ENCODE measurements at places on chromosomes 5 and 9. TPM values are rescaled to one million over a fixed set of nuclear protein-coding genes. Genes with fewer than 3 reads are reported as not detected.

DNA sequence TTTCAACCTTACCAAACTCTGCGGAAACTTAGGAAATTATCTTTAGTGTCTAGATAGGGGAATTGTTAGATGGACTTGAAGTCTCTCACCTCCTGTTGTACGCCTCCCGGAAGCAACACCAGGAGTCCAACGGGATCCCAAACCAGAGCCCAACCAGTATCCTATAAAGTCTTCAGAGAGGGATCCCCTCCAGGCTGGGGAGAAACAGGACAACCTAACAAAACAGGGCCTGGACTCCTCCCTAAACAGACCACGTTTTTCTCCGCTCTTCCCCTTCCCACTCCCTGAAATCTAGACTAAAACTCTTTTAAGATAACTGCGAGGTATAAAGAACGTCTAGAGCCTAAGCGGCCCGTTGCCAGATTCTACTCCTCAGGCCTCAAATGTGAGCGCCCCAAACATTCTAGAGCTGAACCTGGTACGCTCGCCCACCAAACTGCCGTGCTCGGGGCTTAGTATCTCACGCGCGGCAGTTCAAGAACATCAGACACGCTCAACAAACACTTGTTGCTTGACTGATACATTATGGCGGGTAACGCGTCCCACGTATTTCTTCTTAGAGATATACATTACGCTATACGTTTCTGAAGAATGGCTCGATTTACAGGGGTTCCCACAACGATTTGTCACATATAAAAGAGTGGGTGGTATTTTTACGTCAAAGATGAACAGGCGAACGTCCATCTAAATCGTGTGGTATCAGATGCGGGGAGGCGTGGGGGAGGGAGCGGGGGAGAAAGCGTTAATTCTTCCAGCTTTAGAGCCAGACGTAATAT is 663 bp upstream of the SMIM27 start:
- peak; percentile 51 for DNase-seq

DNA sequence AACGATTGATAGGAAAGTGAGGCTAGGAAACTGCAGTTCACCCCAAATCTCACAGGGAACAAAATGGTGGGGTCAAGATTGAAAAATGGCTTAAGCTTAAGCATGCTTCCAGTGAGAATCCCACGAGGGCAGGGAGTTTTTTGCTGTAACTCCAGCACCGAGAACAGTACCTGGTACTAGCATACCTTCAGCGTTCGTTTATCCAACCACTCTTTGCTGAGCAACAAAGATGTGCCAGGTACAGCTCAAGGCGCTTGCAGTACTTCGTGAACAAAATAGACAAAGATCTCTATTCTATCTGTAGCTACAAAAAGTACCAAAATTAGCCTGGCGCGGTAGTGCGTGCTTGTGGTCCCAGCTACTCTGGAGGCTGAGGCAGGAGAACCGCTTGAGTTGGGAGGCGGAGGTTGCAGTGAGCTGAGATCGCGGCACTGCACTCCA is 778 bp upstream of the PPP6C start:
- DNase-seq, result no peak

Gene ACOT12
- 0.17 TPM for polyA plus RNA-seq

DNA sequence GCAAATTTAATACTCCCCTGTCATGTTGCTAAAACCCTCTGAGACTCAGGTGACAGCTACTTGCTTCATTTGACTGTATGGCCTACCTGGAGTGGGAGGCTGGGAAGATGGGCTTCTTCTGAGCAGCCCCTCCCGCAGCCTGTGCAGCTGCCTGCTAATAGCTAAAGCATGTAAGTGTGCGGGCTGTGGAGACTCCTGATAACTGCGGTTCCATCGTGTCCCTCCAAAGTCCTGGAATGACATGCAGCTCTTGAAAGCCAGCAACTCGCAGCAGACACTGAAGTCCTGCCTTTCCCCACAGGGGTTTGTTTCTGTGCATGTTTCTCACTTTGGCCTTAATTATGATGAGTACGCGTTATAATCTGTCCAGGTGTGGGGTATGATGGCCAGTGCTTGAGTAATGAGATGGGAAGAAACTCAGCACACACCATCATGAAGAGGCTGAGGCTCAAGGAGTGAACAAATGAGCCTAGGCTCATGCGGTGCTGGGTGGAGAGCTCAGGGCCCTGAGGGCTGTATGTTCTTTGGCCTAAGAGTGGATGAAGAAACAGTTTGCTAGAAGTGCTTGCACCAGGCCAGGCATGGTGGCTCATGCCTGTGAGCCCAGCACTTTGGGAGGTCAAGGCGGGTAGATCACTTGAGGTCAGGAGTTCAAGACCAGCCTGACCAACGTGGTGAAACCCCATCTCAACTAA is 119.1 kb downstream of the DOCK2 start:
- no peak for DNase-seq

GRCh38 chr9:107105784-107106183 is 177.3 kb upstream of the RAD23B start:
- no peak for DNase-seq

- no peak for DNase-seq
These were observed 108.5 kb downstream of the ZSWIM6 start for GRCh38 chr5:61440596-61440995.

Gene ARHGEF39
- 4.9 TPM for polyA plus RNA-seq

DNA sequence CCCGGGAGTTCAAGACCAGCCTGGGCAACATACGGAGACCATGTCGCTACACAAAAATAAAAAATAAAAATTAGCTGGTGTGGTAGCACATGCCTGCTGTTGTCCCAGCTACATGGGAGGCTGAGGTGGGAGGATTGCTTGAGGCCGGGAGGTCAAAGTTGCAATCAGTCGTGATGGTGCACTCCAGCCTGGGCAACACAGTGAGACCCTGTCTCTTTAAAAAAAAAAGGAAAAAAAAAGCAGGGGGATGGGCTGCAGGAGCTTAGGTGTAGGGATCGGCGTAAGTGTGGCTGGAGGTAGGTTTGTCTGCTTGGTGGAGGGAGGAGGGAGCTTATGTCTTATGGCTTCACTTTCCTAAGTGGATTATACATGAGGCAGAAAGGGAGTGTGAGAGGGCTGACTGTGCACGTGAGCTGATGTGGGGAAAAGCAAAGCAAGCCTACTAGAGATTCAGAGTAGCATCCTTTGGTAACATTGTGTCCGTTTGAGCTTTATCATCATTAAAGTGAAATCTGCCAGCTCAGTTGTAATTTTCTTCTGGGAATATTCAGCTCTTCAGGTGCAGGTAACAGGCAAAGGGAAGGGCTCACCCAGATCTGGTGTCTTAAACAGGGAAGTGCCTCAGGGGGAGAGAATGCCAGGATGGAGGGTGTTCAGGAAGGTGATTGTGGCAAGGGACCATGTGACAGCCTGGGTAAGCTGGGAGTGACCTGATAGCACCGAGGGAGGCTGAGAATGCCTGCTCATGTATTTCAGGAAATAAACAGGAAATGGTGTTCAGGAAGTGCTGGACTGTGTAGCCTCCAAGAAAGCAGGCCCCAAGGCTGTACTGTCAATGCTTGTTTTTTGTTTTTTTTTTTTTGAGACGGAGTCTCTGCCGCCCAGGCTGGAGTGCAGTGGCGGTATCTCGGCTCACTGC is 17.6 kb upstream of the SETX start:
- peak; percentile 34 for DNase-seq

Gene NIPAL4
- 0.31 TPM for polyA plus RNA-seq

DNA sequence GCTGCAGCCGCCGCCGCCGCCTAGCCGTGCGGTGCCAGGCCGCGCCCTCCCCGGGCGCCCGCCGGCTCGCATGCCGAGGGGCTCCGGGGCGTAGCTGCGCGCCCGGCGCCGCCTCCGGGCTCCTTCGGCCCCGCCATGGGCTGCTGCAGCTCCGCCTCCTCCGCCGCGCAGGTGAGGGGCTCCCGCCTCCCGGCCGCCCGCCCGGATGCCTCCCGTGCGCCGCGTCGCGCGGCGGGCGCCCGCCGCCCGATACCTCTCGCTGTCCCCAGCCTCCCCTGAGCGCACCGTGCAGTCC is 230 bp downstream of the SLC44A1 start:
- no peak for DNase-seq

DNA sequence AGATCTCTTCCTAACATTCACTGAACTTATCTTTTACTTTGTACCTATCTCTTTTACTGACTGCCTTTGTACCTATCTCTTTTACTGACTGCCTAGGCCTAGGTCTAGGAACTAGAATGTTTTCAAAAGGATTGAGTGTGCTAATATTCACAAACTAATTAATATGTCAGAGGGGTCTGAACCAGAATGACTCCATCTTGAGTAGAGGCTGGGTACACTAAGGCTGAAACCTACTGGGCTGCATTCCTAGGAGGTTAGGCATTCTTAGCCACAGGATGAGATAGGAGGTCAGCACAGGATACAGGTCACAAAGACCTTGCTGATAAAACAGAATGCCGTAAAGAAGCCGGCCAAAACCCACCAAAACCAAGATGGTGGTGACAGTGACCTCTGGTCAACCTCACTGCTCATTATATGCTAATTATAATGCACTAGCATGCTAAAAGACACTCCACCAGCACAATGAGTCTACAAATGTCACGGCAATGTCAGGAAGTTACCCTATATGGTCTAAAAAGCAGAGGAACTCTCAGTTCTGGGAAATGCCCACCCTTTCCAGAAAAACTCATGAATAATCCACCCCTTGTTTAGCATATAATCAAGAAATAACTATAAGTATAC is 2.5 kb upstream of the RHOBTB3 start:
- no peak for DNase-seq

Gene GPR150
- 0.12 TPM for polyA plus RNA-seq

Gene PCDHGB5
- polyA plus RNA-seq, result 5.4 TPM

- DNase-seq, result no peak
These were observed 139.6 kb downstream of the CMYA5 start for GRCh38 chr5:79829260-79829659.

- no peak for DNase-seq
These were observed 74.3 kb upstream of the PTGER4 start for GRCh38 chr5:40605295-40605958.

- no peak for DNase-seq
These were observed 121.7 kb downstream of the ICE1 start for GRCh38 chr5:5544094-5544663.

DNA sequence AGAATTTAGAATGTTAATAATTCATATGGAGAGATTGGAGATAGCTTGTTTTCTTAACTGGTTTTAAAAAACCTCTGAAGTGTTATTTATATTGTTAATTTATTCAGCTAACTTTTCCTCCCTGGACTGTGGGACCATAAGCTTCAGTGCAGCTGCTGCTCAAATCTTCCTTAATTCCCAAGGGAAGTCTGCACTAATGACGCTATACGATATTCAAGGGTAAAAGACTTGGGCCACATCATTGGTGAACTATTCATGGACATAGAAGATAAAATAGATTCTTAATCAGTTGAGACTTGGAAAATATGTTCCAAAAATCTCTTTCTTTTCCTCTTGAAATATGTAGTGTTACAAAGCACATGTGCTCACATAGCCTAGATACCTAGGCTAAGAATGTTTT is 31.1 kb upstream of the GAS1 start:
- peak; percentile 77 for DNase-seq

Measured in muscle of back (tissue), 13 donors.